Large intestine (tissue), 12 donors: ENCODE measurements at places on chromosomes 7 and 10. TPM values are rescaled to one million over a fixed set of nuclear protein-coding genes. Genes with fewer than 3 reads are reported as not detected.

Gene CRYGN
- polyA plus RNA-seq, result 0.36 TPM

Gene FGF8
- not detected for polyA plus RNA-seq

Gene GDF10
- 2.5 TPM for polyA plus RNA-seq

Gene CUZD1
- polyA plus RNA-seq, result 0.90 TPM

Gene CDH23
- 1.7 TPM for polyA plus RNA-seq

Gene HIP1
- 5.9 TPM for polyA plus RNA-seq

Gene TUBB8
- polyA plus RNA-seq, result 0.81 TPM

Gene PPP1R17
- not detected for polyA plus RNA-seq

Gene PNLIP
- polyA plus RNA-seq, result 0.12 TPM

Gene PTPRN2
- polyA plus RNA-seq, result 13.4 TPM

Gene HOXA11
- not detected for polyA plus RNA-seq

Gene PHYHIPL
- polyA plus RNA-seq, result 19.1 TPM

Gene CDHR3
- 36.0 TPM for polyA plus RNA-seq

Gene KCND2
- 2.5 TPM for polyA plus RNA-seq

Gene PRSS37
- polyA plus RNA-seq, result 0.34 TPM

Gene C7orf33
- polyA plus RNA-seq, result not detected

Gene CD36
- polyA plus RNA-seq, result 84.9 TPM

Gene H2BK1
- not detected for polyA plus RNA-seq

Gene CNNM1
- 0.79 TPM for polyA plus RNA-seq

Gene XRCC2
- 6.0 TPM for polyA plus RNA-seq

Gene TYSND1
- 15.7 TPM for polyA plus RNA-seq

Gene ADRA2A
- 5.4 TPM for polyA plus RNA-seq

Gene PSD
- polyA plus RNA-seq, result 62.0 TPM

Gene PGAM2
- polyA plus RNA-seq, result 4.0 TPM

Gene OR2A1
- polyA plus RNA-seq, result 0.94 TPM

Gene AGMO
- polyA plus RNA-seq, result 12.7 TPM

Gene CHN2
- polyA plus RNA-seq, result 33.6 TPM

Gene CFAP43
- 5.6 TPM for polyA plus RNA-seq

Gene TBXAS1
- polyA plus RNA-seq, result 9.6 TPM

Gene FFAR4
- 0.51 TPM for polyA plus RNA-seq

Gene EFCAB10
- 1.4 TPM for polyA plus RNA-seq

Gene TSC22D4
- polyA plus RNA-seq, result 56.8 TPM

Gene MBL2
- polyA plus RNA-seq, result 0.09 TPM

Gene STEAP1B
- 1.5 TPM for polyA plus RNA-seq

Gene RARRES2
- 58.2 TPM for polyA plus RNA-seq

Gene CPSF4
- polyA plus RNA-seq, result 29.6 TPM

Gene LIPK
- polyA plus RNA-seq, result not detected

Gene IGFBP3
- 115 TPM for polyA plus RNA-seq

Gene CNPY1
- not detected for polyA plus RNA-seq

Gene GRB10
- 19.9 TPM for polyA plus RNA-seq

Gene CARD11
- 4.8 TPM for polyA plus RNA-seq

Gene MMP21
- polyA plus RNA-seq, result 0.28 TPM

Gene LMBR1
- polyA plus RNA-seq, result 29.3 TPM
